ENCODE measurements at places on chromosomes 2 and 18. TPM values are rescaled to one million over a fixed set of nuclear protein-coding genes. Genes with fewer than 3 reads are reported as not detected.

TMEM17 gene
- total RNA-seq, result 8.6 TPM

DNA sequence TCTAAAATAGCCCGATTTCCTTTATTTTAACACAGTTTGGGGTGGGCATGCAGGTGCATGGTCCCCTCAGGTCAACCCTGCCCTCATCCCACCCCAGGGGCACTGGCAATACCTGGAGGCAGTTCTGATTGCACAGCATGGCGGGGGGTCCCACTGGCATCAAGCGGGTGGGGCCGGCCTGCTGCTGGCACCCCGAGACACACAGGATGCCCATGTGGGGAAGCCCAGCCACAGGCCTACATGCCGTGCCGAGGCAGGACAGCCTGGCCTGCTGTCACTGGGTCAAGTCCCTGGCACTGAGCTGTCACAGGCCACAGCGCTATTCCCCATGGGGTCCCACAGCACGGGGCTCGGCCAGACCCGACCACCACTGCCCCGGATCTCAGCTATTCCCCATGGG lies 11.9 kb upstream of the KCNG2 start:
- DNase-seq, result no peak

GRCh38 chr2:221517696-221518151 lies 54.4 kb downstream of the EPHA4 start:
- DNase-seq, result peak; percentile 87

- no peak for DNase-seq
Measured at GRCh38 chr2:233202531-233202944, 48.9 kb upstream of the ATG16L1 start.

NEUROD1 gene
- not detected for total RNA-seq

DNA sequence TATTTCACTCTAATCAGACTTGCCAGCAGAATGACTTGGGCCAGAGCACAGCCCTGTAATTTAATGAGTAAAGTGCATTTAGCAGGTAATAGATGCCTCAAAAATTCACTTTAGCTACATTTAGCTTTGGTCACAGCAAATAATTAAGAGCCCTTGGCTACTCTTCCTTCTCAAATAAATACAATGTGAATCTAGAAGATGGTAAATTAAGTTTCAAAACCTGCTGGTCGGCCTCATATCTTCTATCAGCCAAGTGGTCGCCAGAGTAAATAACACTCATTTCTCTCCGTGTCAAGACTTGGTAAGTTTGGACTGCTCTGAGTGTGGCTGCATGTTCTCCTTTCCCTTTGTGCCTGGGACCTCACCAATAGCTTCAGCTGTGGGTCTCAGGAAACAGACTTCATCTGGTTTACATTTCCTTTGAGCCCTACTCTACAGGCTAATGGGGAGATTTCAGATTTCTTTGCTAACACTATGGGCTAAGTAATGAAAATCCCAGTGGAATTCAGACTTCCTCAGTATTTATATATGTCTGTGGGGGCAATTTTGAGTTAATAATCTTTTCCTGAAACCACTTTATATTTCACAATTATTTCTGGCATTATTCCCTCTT lies 375.8 kb downstream of the RBM43 start:
- DNase-seq, result no peak

GRCh38 chr2:136133176-136133575 lies 15.2 kb upstream of the CXCR4 start:
- no peak for DNase-seq

GRCh38 chr2:68789603-68790002 lies 55.0 kb downstream of the ARHGAP25 start:
- DNase-seq, result no peak

STPG4 gene
- not detected for total RNA-seq

- DNase-seq, result no peak
Measured at GRCh38 chr2:187422282-187422681, 25.8 kb downstream of the CALCRL start.

DNA sequence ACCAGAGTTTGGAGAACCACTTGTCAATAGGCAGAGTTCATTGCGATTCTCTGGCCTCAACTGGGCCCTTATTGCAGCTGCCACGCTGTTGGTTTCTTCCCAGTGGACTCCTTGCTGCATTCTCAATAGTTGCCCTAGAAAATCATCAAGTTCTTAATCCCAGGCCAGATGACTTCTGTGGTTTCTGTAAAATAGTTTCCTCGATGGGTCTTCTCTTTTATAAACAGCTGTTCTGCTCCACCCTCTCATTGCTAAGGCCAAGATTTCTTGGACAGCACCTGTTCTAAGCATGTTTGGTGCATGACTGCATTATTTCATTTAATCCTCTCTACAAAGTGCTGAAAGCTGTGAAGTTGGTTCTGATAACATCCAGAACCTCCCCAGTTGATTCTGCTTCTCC lies 131.0 kb downstream of the BCL2L11 start:
- no peak for DNase-seq

GRCh38 chr2:70958759-70959158 lies 19.7 kb upstream of the ANKRD53 start:
- DNase-seq, result peak; percentile 53

DNA sequence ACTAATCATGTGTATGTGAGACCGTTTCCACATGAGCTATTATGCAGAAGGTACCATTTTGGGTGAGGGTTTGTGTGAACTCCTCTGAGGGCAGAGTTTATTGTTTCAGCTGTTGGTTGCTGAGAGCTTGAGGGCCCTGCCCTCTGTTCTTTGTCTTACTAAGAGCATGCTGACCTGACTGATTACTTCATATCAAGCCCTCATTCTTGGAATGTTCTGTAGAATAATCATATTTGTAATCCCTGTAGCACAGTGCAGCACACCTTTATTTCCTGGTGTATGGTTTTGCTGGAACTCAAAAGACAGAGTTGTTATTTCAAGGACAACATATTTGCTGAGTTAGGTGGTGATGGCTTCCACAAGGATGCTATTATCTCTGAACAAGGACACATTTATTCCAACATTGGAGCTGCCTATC lies 118.5 kb downstream of the GALNT3 start:
- no peak for DNase-seq

DNA sequence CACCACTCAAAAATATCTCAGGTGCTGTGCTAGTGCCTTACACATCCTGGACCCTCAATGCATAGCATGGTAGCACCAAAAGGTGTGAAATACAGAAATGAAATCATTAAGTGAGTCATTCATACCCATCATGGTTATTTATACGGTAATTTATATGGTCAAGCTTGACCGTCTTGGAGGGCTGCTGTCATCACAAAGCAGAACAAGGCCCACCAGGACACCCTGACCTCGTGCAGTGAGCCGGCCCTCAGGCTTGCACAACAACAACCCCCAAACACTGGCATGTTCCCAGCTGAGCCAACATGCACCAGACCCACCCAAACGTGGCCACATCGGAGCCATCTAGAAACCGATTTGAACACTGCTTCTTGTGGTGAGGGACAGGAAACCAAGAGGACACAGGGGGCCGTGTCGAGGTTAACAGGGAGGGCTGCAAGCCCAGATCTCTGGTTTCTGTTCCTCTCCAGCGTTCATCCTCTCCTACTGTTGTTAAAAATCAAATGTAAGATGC lies 378.5 kb upstream of the ID2 start:
- peak; percentile 94 for DNase-seq

- no peak for DNase-seq
Measured at GRCh38 chr2:46202453-46202852, 94.8 kb upstream of the EPAS1 start.

GRCh38 chr18:79542213-79542612 lies 137.4 kb upstream of the CTDP1 start:
- DNase-seq, result no peak

- DNase-seq, result no peak
Measured at GRCh38 chr2:48207201-48207641, 300.9 kb upstream of the FBXO11 start.

PLGLB2 gene
- total RNA-seq, result 1.8 TPM

DNA sequence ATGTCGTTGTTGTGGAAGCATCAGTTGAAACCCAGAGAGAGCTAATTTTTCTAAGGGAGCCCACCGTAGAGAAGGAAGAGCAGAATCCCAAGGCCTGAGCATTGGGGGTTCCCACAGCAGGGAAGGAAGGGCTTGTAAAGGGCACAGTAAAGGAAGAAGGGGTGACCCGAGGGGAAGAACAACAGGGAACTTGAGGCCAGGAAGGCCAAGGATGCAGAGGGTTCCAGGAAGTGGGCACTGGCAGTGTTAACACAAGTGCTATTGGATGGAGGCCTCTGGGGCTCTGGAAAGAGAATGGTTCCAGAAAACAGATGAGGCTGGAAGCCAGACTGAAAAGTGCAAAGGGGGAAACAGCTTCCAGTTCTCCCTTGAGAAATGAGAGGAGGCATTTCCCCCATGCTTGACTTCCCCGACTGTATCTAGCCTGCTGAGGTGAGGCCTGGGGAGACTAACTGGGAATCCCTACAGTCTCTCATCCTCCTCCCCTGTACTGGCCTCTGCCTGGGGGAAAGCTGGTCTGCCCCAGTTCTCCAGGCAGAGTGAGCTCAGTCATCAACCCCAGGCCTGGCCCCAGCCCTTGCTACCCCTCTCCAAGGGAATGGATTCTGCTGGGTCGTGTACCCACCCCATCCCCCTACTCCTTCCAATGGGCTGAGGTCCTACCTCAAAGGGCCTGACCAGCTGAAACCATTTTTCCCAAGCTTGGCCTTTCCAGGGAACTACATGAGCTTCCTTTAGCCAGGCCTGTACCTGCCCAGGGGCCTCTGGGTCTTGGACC lies 43.2 kb upstream of the MRPL33 start:
- peak; percentile 81 for DNase-seq

- DNase-seq, result no peak
Measured at GRCh38 chr2:241545106-241545505, 13.4 kb upstream of the BOK start.

DNA sequence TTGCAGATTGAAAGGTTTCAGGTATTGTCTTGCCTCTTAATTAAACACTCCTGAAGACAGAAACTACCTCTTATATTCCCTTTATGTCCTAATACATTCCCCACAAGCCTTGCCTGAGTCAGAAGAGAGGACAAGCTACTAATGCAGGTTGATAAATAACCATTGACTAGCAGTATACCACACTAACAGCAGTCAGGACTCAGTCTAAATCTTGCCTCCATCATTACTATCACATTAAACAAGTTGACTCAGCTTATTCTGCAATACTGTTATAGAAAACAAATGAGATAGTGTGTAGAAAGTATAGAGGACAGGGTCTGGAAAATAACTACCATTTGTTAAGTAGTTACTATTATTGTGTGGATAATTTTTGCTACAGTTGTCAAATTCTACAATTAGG lies 63.8 kb downstream of the TTC21B start:
- DNase-seq, result no peak

NIF3L1 gene
- 41.2 TPM for total RNA-seq

CDH2 gene
- 0.95 TPM for total RNA-seq

DNA sequence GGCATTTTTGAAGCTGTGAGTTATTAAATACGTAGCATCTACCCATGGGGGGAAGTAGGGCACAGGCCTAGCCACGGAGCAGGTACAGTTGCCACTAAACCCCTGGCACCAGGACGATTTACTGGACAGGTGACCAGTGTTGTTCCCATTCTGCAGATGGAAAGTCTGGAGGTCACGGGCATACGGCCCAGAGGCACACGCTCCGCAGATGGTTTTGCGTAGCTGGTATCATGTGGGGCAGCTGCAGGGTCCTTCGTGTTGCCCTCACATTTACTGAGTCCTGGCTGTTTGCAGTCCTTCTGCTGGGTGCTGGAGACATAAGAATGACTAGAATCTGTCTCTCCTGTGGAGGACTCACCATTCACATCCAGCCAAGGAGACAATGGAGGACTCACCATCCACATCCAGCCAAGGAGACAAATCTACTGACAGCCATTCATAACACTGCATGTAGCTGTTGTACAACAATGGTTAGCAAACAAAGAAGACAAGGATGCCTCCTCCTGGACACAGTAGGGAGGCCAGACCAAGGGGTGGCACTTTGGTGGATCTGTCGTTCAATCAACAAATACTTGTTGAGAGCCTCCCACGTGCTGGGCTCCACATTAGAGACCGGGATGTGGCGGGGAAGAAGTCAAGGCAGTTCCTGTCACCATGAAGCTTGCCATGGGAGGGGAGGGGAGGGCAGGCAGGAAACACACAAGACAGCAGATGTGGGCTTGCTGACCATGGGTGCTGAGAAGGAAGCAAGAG lies 24.9 kb downstream of the TWIST2 start:
- DNase-seq, result no peak

DNA sequence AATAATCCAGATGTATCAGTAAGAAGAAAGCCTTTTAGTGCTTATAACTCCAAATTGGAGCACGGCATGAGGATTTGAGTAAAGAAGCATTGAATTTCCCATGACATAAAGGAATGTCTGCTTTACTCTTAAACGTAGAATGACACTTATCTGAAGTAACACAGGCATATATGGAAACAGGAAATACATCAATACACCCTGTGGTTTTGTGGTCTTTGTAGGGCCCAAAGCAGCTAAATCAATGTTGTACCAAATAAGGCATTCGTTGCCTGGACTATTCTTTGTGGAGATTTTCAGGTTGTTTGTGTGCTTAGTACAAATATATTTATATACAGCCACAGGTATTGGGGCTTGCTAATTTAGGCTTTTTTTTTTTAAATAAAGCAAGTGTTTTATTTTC lies 660.5 kb downstream of the LRRTM4 start:
- DNase-seq, result no peak

ZFP36L2 gene
- total RNA-seq, result 150 TPM

G6PC2 gene
- total RNA-seq, result not detected

GRCh38 chr2:26190369-26190768 lies 17.5 kb downstream of the GAREM2 start:
- DNase-seq, result peak; percentile 48

DNA sequence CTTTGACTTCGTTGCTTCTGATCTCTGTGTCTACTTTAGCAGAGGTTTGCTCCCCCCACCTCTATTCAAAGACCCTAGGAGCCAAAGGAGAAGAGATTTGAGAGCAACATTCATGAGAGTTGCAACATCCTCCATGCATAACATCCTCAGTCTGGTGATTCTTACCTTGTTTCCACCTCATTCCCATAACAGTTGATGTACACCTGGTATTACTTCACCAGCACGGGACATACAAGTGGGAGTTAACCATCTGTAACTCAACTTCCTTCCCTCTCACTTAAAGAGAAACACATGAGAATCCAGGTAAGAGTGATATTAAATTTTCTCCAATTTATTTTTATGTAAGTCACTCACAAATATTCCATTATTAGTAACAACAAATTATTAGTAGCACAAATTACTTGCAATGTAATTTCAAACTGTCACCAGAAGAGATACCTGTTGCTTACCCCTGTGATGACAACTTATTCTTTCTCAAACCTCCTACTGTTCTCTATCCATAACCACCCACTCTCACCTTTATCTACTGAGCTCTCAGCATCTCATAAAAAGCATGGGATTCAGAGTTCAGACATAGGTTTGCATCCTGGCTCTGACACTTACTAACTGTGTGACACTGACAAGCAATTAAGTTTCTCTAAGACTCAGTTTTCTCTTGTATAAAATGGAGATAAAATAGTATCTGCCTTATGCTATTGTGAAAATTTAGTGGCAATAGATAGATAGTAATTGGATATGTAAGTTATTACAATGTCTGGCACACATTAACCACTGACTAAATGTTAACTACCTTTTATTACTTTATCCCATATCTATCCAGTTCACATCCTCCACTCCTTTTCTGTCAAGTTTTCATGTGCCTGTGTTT lies 184.6 kb upstream of the SRD5A2 start:
- no peak for DNase-seq

DPYSL5 gene
- not detected for total RNA-seq
